ENCODE measurements at places on chromosomes 1 and 21. TPM values are rescaled to one million over a fixed set of nuclear protein-coding genes. Genes with fewer than 3 reads are reported as not detected.

The MYCL gene
- not detected for total RNA-seq

The ZNF281 gene
- 40.1 TPM for total RNA-seq

The TSACC gene
- not detected for total RNA-seq

The AGTRAP gene
- total RNA-seq = 51.0 TPM

The LYSMD1 gene
- total RNA-seq = 8.7 TPM

The COG2 gene
- 23.7 TPM for total RNA-seq

Data from hair follicle dermal papilla cell (primary cell).